ENCODE measurements at places on chromosomes 2 and 18.

DNA sequence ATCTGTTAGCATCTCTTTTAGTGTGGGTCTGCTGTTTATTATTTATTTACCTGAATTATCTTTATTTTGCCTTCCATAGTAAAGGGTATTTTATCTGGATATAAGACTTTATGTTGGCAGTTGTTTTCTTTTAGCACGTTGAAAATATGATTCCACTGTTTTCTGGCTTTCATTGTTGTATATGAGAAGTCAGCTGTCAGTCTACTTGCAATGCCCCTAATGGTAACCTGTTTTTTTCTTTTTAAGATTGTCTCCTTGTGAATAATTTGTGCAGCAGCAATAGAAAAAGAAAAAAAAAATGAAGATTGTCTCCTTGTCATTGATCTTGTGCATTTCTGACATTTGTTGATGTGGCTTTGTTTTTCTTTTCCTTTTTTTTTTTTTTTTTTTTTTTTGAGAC, 27.2 kb downstream of the SNED1 start:
- DNase-seq: no peak

GRCh38 chr18:37484983-37485834, 80.4 kb downstream of the CELF4 start:
- no peak for DNase-seq

- DNase-seq: no peak
Observed at GRCh38 chr18:55296115-55296514, 291.9 kb downstream of the TCF4 start.

- DNase-seq: no peak
Observed at GRCh38 chr2:215994911-215995310, 18.4 kb downstream of the MREG start.

DNA sequence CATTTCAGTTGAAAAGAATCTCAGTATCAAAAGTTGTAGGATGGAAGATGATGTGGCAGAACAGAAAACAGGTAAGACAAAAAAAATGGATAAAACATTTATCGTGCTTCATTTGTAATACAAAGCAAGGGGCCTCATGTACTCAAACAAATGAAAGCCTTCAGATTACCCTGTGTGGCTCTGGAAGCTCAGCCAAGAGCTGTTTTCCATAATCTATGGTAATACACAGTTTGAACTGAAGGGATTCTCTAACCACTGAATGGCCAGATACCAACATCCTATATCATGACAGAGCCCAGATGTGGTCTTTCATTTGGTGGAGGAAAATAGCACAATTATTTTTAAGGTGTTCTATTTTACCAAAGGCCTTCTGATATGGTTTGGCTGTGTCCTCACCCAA, 272.1 kb upstream of the RND3 start:
- no peak for DNase-seq

DNA sequence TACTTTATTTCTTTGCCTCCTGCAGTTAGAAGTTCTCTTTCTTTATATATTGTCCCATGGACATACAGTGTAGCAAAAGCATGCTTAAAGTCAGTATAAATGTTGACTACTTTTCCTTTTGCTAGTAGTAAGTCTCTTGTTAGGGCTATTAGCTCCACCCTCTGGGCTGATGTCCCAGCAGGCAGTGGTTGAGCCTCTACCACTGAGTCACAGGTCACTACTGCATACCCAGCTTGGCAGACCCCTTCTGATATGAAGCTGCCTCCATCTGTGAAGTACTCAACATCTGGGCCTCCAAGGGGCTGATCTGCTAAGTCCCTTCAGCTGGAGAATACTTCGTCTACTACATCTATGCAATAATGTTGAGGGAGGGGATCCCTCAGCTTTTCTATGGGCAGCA, 61.0 kb upstream of the SLC35G4 start:
- DNase-seq: no peak

DNA sequence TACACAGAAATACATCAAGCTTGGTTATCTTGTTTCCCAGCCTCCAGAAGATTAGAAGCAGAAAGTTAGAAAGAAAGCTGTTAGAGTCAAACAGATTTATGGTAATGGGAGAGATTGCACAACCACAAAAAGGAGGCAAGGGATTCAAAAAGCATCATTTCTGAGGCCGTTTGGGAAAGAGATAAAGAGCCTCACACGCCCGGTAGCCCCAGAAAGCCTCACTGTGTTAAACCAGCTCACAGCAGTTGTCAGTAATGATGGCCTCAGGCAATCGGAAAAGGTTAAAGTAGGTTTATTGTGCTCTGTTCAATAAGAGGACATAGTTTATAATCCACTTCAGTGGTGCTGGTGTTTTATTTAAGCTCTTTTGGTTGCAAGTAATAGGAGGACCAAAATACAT, 111.3 kb downstream of the DCC start:
- DNase-seq: no peak

GRCh38 chr2:67733517-67733916, 329.3 kb downstream of the C1D start:
- no peak for DNase-seq

DNA sequence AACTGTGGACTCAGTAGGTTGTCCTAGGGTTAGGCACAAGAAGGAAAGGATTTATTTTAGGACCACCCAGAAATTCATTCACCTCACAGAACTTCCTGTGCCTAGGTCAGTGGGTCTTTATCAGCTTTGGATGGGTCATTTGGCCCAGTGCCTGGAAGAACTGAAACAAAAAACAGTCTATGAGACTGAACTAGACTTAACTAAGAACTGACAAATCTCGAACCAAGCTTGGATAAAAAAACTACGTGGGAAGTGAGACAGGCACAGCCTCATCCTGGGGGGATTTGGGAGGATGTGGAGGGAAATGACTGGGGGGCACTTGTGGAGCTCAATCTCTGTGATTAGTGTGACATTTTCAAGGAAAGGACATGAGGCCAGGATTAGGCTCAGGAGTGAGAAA, 2.3 kb upstream of the OST4 start:
- no peak for DNase-seq

DNA sequence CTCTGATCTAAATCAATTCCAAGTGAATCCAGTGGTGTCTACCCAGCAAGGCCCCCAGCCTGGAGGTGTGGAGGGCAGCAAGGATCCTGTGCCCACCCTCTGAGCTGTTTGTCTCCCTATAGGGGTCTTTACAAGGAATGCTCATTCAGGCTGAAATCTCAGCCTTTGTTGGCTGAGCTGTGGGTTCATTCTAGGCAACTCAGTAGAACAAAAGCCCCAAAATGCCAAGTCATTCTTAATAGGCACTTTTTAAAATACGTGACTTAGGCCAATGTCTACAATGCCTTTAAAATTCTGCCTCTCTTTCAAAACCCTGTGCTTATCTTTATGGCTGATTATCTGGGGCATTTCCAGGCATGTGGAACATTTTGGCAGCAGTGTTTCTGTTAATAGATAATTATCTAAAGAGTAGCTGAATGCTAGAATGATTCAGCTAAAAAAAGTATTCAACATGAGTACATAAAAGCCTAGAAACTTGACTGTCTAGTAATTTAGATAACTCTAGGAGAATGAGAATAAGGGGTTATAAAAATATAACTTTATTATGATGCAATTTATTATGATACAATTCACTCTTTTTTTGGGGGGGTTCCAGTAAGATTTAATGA, 7.4 kb downstream of the UGT1A6 start:
- DNase-seq: no peak

DNA sequence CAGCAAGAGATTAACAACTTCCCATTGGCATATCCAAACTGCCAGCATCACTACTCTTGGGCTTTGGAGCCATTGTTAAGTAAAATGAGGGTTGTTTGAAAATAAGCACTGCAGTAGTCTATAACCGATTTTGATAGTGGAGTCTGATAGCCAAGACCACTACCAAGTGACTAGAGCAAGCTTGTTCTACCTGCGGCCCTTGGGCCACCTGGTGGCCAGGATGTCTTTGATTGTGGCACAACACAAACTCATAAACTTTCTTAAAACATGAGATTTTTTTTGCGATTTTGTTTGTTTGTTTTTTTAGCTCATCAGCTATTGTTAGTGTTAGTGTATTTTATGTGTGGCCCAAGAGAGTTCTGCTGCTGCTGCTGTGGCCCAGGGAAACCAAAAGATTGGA, 11.0 kb downstream of the UBE2E3 start:
- no peak for DNase-seq

DNA sequence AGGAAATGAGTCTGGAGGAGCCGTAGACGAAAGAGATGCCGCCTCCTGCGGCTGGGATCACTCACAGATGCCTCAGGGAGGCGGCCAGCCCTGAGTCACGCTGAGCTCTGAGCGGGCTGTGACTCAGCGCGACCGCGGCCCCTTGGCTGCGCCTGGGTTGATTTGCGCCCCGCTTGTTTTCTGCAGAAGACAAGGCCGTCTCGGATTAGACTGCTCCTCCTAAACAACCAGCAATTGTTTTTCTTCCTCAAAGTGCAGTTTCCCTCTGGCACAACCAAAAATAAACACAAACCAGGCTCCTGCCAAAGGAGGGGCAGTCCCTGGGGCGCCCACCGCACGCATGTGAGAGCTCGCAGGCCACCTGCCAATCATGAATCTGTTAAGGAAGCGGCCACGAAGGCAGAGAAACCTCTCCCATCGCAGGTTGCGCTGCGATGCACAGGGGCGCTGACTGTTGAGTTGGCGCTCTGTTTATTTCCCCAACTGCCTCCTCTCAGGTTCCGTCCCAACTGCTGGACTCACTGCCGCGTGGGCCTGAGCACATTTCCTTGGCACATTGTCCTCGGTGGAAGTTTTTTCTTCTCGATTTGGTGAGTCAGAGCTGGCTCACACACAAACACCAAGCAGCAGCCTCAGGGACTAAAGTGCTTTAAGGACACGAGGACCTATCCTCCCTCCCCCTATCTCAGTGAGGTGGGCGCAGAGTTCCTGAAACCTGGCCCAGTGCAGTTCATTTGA, 85.2 kb upstream of the NDUFV2 start:
- DNase-seq: peak; percentile 52

GRCh38 chr2:163775304-163775703, 39.5 kb upstream of the FIGN start:
- no peak for DNase-seq

DNA sequence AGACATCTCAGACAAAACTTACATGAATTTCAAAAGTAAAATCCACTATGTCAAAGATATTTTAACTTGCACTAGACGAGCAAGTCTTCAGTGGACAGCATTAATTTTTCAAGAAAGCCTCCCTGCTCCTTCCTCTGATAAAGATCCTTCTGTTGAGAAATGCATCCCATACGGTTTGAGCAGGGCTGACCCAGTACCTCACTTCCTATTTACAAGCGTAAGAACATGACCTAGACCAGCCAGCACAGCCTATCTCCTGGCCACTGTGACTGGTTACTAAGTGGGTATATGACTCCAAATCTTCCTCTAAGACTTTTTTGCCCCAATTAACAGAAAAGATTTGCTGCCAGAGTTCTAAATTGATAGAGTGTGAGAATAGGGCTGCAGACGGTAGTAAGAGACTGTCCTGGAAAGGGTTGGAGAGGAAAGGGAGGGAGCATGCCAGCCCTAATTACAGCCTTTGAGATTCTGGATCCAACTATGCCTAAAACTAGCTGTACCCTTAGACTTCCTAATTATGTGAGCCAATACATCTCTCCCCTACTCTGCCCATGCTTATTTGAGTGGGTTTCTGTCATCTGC, 108.4 kb downstream of the PRELID3A start:
- no peak for DNase-seq

DNA sequence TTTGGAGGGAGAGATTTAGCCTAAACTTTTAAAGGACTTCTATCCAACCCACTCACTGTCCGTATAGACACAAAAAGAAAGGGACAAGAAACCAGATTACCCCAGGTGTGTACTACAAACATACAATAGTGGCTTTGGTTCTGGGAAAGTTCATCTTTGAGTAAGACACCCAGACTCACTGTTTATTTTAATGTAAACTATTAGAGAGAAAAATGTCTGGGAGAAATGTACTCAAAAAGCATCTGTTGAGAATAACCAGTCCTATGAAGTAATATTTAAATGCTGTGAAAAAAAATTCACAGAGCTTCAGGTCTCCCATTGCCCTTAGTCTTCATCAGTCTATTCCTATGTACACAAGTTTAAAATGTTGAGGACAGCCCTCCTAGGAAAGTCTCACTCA, 107.5 kb downstream of the SLC8A1 start:
- no peak for DNase-seq

GRCh38 chr18:28816155-28816554, 639.2 kb upstream of the CDH2 start:
- DNase-seq: no peak

GRCh38 chr2:104250635-104251034, 603.3 kb upstream of the POU3F3 start:
- no peak for DNase-seq

DNA sequence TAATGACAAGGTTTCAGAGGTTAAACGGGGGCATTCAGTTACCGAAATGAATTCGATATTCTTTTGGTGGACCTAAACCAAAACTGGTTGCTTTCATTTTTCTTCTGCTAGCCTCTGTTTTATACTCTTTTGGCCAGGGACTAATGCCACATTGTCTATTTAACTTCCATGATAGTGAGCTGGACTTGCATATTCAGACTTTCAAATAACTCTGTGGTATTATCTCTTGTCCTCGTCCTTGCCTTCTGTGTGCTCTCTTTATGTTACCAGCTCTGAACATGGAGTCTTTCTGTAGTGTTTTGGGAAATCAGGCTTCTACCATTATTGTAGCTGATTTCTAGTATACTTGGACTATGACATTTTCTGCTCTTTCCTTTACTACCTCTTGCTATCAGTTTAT, 75.1 kb downstream of the CCDC102B start:
- no peak for DNase-seq

DNA sequence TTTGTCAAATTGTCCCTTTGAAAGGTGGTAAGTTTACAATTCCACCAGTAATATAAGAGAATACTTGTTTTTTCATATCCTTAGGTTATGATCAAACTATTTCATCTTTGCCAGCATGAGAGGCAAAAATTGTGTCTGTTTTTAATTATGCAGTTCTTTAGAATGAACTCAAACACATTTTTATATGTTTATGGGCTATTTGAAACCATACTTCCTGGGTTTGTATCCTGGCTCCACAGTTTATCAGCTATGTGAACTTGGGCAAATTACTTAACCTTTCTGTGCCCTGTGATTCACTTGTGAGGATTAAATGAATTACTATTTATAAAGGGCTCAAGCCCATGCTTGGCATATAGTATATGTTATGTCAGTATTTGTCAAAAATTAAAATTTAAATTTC, 109.4 kb downstream of the TANC1 start:
- no peak for DNase-seq

- no peak for DNase-seq
Observed at GRCh38 chr2:28165087-28165635, 227.5 kb upstream of the FOSL2 start.

- peak; percentile 66 for DNase-seq
Observed at GRCh38 chr2:240232961-240233884, 92.8 kb upstream of the OTOS start.

GRCh38 chr18:33152376-33152775, 288.1 kb downstream of the CCDC178 start:
- DNase-seq: no peak

All from activated CD4-positive, alpha-beta T cell treated with anti-CD3 and anti-CD28 coated beads, Interleukin-2, amount 10 ng/mL, durations not matched to agents 7 days and 5 days (primary cell).